Stimulated activated CD4-positive, alpha-beta T cell treated with anti-CD3 and anti-CD28 coated beads, Interleukin-1b, Interleukin-23, amount 100 ng/mL, for 4 hours (primary cell): ENCODE measurements at places on chromosomes 1 and 21.
A peak's percentile ranks its signal among the peaks of the same experiment; 100 is the strongest.

DNA sequence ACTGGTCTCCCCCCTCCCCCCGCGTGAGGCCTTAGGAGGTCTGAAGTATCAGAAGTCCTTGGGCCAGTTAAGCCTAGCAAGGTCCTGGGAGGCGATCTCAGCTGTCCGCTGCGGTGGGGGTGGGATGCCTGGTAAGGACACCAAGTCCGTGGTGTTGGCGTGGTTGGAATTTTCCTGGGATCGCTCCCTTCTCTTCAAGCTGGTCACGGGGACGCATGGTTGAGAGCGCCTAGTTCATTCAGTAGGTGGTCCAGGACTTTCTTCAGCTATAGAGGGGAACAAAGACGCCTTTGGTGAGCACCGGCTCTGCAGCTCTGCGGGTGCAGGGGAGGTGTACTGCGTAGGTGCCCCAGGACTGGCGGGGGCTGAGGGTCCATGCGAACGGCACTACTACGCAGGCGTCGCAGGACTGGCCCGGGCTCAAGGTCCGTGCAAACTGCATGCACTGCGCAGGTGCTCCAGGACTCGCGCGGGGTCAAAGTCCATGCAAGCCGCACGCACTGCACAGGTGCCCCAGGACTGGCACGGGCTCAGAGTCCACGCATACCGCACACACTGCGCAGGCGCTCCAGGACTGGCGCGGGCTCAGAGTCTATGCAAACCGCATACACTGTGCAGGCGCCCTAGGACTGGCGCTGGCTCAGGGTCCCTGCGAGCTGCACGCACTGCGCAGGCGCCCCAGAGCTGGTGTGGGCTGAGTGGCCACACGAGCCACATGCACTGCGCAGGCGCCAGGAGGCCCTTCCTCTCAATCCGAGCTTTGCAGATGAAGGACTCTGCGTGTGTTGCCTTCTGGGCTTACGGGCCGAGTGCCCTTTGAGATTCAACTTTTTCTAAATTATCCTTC is 36.6 kb upstream of the HMGN1 start:
- peak; percentile 54 for DNase-seq

GRCh38 chr1:17935230-17935629 is 172.4 kb upstream of the IGSF21 start:
- DNase-seq, result no peak

- DNase-seq, result no peak
These were observed 75.4 kb downstream of the NRIP1 start for GRCh38 chr21:14989359-14989758.

DNA sequence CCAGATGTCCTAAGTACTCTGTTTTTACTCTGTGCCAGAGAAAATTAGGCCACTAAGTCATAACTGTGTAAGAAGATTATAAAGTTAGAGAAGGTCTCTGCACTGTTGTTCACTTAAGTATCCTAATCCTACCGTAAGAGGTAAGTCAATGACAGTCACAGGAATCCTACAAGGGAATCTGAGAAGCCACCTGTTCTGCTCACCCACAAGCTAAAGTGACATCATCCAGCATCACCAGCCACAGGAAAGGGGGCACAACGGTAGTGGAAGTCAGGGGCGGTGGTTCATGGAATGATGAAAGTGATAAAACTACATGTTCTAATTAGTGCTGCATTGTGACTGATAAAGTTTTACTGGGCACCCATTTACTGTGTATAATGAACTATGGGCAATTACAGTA is 92.7 kb downstream of the PLD5 start:
- no peak for DNase-seq

GRCh38 chr1:32538887-32539583 is at the start of gene ZBTB8A:
TSS of gene ZBTB8A (plus strand) at chr1:32539427. CDS start at chr1:32592932, 53,505 bp downstream.
- no peak for DNase-seq

DNA sequence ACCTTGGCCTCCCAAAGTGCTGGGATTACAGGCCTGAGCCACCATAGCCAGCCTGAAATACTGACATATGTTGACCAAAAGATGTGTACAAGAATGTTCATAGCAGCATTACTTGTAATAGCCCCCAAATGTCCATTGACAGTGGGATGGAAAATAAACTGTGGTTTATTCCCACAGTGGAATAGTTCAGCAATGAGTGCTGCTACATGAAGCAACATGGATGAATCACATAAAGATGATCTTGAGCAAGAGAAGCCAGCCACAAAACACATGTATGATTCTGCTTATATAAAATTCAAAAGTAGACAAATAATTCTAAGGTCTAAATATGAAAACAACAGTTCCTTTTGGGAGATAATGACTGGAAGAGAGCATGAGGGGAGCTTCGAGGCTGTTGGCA is 9.1 kb upstream of the CREG1 start:
- DNase-seq, result no peak

DNA sequence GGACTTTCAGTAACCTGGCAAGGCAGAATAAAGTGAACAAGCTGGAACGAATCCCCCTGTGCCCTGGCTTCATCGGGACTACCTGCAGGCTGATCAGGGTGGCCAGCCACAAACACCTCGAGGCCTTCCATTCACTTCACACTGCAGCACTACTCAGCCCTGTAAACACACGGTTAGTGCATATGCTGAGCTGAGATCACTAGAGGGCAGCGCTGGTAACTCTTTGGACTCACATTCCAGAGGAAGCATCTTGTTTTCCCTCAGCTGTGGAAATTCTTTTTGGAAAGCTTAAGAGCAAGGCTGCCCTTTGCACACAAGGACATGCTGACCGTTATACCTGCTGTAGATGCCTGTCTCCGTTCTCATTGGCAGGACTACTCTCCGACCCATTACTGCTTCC is 32.1 kb downstream of the PCSK9 start:
- DNase-seq, result no peak

- no peak for DNase-seq
These were observed 37.0 kb upstream of the TMEM52 start for GRCh38 chr1:1956101-1956500.

- no peak for DNase-seq
These were observed 60.4 kb upstream of the WNT4 start for GRCh38 chr1:22203335-22203734.

GRCh38 chr1:26922431-26922729 is 837 bp downstream of the NUDC start:
- no peak for DNase-seq

GRCh38 chr1:150574260-150575071 is 4.9 kb downstream of the MCL1 start:
- DNase-seq, result no peak

DNA sequence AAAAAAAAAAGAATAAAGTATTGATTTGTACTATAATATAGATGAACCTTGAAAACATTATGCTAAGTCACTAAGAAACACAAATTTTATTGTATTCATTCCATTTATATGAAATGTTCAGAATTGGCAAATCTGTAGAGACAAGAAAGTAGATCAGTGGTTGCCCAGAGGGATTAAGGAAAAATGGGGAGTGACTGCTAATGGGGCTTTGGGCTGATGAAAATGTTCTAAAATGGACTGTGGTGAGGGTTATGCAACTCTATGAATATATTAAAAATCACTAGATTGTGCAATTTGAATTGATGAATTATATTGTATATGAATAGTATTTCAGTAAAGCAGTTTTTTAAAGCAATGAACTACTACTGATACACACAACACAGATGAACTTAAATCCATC is 10.0 kb downstream of the GDAP2 start:
- DNase-seq, result no peak

DNA sequence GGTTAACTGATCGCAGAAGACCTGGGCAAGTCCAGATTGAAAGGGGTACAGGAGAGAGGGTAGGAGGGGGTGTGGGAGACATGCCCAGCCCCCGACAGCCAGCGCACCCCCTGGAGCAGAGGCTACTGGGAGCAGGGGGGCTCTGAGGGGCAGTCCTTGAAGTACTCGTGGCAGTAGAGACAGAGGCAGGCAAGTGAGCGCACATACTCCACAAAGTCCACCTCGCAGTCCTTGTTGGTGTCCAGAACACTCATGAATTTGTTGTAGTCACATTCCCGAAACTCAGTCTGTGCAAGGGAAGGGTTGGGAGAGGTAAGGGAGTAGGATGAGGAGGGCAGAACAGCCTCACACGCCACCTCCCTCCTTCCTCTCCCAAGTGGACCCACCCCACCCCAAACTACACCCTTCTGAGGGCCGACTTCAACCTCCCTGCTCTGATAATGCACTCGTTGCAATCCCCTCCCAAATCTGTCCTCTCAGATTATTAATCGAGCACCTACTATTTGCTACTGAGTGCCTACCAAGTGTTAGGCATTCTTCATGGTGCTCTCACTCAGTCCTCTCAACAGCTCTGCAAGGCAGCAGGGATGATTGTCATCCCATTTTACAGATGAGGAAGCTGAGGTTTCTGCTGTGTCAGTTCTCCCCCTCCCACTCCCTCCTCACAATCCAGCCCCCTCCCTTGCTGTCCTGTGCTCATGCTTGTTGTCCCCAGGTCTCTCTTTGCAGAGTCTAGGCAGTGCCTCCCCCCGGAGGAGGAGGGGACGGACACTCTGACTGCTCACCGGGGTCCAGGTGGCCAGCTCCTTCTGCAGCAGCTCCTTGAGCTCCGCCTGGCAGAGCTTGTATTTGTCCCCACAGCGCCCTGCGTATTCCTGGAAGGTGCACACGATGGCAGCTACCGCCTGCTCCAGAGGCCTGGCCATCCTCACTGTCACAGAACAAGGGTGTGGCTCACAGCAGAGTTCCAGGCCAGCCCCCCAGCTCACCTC is 1.2 kb downstream of the S100A3 start:
- no peak for DNase-seq

- no peak for DNase-seq
These were observed 154.4 kb downstream of the ZSCAN20 start for GRCh38 chr1:33626801-33627200.

GRCh38 chr1:239858057-239858456 is 233.6 kb upstream of the FMN2 start:
- DNase-seq, result no peak

DNA sequence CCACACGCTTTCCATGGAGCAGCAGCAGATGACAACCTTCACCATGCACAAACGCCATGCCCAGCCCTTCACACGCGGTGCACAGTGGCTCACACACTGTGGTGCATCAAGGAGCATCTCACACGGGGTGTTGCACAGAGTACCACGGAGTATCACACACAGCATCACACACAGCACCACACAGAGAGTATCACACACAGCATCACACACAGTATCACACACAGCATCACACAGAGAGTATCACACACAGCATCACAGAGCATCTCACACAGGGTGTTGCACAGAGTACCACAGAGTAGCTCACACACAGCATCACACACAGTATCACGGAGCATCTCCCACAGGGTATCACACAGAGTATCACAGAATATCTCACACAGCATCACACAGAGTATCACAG is 122.2 kb upstream of the RAB4A start:
- no peak for DNase-seq

GRCh38 chr1:116628448-116628847 is 39.1 kb downstream of the IGSF3 start:
- DNase-seq, result no peak

DNA sequence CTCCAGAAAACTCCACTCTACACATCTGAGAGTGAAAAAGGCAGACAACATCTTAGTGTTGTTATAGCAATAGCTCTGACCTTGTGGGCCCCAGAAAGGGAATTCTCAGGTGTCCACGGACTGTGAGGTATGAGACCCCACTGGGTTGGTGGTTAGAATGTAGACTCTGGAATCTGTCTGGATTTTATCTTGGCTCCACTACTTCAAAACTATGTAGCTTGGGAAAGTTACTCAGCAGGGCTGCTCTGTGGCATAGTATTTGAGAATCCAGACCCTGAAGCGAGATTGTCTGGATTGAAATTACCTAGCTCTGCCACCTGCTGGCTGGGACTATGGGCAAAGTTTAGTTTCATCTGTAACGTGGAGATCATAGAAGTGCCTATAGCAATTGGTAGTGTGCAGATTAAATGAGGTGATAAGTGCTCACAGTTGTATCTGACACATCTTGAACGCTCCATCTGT is 25.8 kb downstream of the PRDM2 start:
- DNase-seq, result peak; percentile 39

DNA sequence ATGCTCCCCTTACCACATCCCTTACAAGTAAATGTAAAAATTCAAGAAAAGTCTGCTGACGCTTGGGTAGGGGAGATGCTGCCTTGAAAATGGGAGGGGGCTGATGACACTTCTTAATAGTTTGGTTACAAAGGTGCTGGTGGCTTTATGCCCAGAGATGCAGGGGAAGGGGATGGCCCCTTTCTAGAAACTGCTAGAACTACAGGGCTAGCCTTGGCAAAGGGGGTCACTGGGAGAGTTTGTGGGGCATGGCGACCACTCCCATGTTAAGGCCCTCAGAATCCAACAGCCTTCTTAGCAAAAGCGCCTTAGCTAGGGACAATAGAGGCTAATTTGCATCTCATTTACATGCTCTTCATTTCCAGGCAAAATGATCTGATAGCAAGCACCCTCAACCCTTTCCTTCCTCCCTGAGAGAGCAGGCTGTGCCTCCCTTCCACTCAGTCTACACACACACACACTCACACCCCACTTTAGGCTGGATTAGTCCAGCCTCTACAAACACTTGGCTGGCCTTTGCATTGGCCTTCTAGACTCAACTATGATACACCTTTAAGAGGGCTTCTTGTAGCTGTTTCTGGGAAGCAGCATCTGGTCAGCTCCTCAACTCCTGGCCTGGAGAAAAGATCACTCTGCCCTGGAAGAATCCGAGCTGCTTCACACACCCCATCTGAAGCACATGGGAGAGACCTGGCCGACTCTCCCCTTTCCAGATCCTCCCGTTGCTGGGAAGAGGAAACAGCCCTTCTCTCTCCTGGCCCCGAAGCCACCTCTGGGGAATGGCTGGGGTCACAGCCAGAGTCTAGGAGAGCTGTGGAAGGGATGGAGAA is 1.7 kb downstream of the SEMA6C start:
- DNase-seq, result no peak

- no peak for DNase-seq
These were observed 25.2 kb downstream of the CHD1L start for GRCh38 chr1:147267711-147268110.

GRCh38 chr1:214372092-214372491 is 91.1 kb downstream of the SMYD2 start:
- no peak for DNase-seq

GRCh38 chr1:29629401-29629800 is 393.1 kb downstream of the PTPRU start:
- no peak for DNase-seq

DNA sequence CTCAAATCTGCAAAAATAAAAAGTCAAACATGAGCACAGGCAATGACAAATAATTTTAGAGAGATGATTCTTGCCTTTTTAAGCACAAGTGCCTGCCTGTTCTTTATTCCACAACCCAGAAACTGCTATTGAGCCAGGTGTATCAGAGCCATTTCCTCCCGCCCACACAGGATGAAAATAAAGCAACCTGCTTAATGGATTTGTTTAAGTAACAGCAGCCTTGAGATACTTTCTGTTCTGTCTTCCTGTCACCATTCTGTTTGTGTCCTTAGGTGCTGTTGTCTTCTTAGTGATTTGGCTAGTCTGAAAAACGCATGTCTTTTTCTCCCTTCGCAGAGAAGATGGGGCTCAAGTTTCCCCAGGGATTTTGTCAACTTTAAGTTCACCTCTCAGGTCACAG is 11.4 kb downstream of the RPE65 start:
- DNase-seq, result no peak
